Neural crest cell (in vitro differentiated cells): ENCODE measurements at places on chromosomes 6 and 20. TPM values are rescaled to one million over a fixed set of nuclear protein-coding genes. Genes with fewer than 3 reads are reported as not detected.

The MBOAT1 gene
- total RNA-seq: 11.4 and 12.0 TPM in 2 replicates

The LGSN gene
- not detected in 2 replicates for total RNA-seq

DNA sequence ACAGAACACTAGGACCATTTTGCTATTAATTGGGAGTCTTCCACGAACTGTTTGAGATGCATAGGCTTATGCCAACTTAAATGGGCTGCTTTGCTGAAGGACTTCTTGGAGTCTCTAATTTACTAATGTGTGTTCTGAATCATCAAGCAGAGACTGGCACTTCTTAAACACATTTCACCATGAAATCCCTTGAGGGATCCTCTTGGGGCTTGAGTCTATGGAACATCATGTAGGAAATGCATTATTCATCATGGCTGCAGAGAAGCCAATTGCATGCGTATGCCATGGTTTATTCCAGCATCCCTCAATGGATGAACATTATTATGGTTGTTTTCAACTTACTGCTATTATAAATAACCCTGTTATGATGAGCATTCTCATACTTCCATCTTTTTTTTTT, 73.4 kb downstream of the FGD2 start:
- H3K36me3 ChIP-seq: no peaks in the 10 kb centered on the region
- H3K4me1 ChIP-seq: peaks cover 15% of the 10 kb centered on the region
- no peak overlapping the region for H3K4me3 ChIP-seq
- no peak overlapping the region for H3K27ac ChIP-seq
- no peak for DNase-seq

GRCh38 chr6:36618366-36619355, 24.5 kb downstream of the SRSF3 start:
- no peak for DNase-seq
- no peaks in the 10 kb centered on the region for H3K36me3 ChIP-seq
- peaks cover 4% of the 10 kb centered on the region for H3K4me1 ChIP-seq
